ENCODE measurements at places on chromosomes 4 and X. TPM values are rescaled to one million over a fixed set of nuclear protein-coding genes. Genes with fewer than 3 reads are reported as not detected.

GRCh38 chr4:138665851-138666250 is 349.7 kb upstream of the NOCT start:
- DNase-seq, result no peak

DNA sequence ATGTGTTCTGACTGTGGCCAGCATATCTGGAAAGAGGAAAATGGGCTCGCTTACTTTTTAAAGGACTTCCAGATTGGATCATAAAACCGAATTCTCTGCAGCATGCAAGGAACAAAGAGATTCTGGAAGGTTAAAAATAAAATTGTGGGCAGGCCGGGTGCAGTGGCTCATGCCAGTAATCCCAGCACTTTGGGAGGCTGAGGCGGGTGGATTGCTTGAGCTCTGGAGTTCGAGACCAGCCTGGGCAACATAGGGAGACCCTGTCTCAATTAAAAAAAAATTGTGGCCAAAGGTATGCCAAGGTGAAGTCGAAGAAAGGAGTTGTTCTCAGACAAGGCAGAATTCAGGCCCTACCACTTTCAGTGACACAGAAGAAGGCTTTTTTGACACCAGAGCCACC is 37.8 kb downstream of the NELFA start:
- no peak for DNase-seq

PITX2 gene
- total RNA-seq, result 0.49 TPM

XAGE5 gene
- not detected for total RNA-seq

All from lower leg skin (tissue), 4 donors.